ENCODE measurements at places on chromosomes 3 and 15.

DNA sequence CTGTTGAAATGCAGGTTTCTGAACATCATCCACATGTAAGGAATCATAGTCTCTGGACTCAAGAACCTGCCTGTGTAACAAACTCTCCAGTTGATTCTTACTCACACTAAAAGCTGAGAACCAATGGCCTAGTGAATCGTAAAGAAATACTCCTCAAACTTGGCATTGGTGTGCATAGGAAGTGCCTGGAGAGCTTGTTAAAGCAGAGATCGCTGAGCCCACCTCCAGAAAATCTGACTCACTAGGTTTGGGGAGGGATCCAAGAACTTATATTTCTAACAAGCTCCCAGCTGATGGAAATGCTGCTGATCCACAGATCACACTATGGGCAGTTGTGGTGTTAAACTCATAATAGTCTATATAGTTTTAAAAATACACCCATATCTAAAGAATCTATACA, 55.8 kb upstream of the LMCD1 start:
- no peak for DNase-seq

DNA sequence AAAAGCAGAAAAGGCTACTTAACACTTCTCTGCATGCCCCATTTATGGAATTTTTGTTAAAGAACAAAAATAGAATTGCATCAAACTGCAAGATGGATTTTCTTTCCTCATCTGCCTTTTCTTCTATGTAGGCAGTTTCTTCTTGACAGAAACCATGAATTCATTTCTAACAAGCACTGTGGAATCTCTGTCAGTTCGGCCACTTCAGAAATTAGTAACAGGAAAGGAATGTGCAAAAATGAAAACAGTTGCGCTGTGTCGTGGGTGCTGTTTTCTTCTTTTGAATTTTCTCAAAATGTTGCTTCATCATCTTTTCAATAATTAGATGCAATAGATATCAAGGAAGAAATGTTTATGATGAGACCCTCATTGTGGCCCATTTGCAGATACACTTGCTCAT, 151.6 kb downstream of the FOXB1 start:
- no peak for DNase-seq

DNA sequence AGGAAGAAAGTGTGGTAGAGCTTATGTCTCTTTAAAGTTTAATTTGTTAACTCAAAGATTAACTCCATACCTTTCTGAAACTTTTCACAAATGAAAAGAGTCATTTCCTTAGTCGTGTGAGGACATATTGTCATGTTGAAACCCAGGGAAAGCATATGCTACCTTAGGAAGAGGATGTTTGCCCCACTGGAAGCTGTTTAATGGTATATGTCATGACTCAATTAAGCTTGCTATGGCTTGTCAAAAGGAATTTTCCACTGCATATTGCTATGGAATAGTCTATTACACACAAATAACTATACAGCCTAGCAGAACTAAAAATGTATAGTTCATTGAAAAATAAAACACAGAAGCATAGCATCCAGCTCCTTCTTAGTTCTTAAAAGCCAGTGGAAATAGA, 69.9 kb downstream of the NSUN3 start:
- no peak for DNase-seq

GRCh38 chr3:75737831-75738493, 47.4 kb downstream of the ZNF717 start:
- no peak for DNase-seq

DNA sequence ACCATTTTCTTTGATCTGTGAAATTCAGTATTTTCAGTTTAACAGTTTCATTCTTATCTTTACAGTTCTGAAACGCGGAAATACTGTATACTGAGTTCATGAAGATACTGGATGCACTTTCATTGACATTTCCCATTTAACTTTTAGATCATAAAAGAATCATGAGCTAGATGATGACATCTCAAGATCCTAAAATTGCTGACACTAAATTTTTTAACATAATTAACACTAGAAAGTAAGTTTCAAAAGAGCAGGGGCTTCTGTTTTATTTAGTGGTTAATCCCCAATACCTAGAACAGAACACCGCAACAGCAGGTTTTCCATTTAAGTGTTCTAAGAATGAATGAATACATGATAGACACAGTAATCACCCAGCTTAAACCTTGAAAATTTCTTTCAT, 54.2 kb downstream of the SHQ1 start:
- DNase-seq = no peak

DNA sequence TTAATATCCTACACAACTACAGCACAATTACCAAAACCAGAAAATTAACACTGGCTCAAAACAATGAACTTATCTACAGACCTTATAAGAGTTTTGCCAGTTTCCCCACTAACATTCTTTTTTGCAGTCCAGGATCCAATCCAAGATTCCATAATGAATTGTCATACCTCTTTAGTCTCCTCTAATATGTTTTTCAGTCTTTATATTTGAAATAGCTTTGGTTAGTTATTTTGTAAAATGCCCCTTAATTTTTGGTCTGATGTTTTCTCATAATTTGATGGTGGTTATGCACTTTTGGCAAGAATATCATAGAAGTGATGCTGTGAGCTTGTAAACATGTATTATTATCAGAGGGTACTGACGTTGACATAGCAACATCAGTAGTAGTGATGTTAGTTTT, 124.3 kb downstream of the ISL2 start:
- DNase-seq = no peak

DNA sequence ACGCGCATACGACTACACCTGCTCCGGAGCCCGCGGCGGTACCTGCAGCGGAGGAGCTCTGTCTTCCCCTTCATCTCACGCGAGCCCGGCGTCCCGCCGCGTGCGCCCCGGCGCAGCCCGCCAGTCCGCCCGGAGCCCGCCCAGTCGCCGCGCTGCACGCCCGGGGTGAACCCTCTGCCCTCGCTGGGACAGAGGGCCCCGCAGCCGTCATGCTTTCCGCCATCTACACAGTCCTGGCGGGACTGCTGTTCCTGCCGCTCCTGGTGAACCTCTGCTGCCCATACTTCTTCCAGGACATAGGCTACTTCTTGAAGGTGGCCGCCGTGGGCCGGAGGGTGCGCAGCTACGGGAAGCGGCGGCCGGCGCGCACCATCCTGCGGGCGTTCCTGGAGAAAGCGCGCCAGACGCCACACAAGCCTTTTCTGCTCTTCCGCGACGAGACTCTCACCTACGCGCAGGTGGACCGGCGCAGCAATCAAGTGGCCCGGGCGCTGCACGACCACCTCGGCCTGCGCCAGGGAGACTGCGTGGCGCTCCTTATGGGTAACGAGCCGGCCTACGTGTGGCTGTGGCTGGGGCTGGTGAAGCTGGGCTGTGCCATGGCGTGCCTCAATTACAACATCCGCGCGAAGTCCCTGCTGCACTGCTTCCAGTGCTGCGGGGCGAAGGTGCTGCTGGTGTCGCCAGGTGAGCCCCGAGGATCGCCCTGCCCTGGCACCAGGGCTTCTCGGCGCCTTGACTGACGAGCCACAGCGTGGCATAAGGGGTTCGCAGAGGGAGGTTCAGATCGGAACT, 420 bp downstream of the SLC27A2 start:
- DNase-seq = peak; percentile 30

GRCh38 chr3:157375342-157375986, 61.2 kb upstream of the PTX3 start:
- no peak for DNase-seq

- no peak for DNase-seq
These were observed 52.2 kb upstream of the HEG1 start for GRCh38 chr3:125107861-125108567.
